ENCODE measurements at places on chromosomes 2 and 18.

DNA sequence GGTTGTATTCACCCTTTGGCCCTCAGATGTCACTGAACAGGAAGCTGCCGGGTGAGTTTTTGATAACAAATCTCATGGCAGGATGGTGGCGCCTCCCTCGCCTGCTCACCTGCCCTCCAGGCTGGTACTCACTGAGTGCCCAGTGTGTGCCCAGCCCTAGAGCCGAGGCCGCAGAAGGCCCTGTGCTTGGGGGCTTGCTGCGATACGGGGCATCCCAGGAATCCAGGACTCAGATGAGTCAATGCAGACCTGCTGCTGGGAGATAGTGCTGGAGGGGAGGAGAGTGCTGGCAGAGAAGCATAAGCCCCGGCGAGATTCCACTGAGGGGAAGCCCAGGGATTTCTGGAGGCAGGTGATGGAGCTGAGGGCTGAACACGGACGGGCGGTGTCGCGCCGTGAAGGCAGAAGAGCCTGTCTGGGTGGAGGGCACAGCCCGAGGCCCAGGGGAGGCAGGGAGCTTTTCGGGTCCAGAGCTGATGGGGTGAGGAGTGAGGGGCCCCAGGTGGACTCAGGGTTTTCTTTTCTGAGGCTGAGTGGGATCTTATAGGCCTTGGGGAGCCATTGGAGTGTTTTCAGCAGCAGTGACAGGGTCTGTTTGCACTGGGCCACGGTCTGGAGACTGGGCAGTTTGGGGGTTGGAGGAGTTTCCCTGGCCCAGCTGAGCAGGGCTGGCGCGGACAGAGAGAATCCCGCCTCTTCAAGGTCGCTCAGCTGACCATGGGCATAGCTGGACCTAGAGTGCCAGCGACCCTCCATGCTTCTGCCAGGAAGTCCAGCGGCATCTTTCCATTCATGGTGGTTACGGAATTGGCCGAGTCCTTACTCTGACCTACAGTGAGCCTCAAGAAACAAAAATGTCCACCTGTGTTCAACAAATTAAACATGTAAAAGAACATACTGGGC is 35.5 kb downstream of the LDLRAD4 start:
- no peak for DNase-seq

- DNase-seq, result no peak
Measured at GRCh38 chr18:53859764-53860163, 364.7 kb downstream of the MBD2 start.

GRCh38 chr2:174664084-174664759 is 66.6 kb upstream of the WIPF1 start:
- no peak for DNase-seq

DNA sequence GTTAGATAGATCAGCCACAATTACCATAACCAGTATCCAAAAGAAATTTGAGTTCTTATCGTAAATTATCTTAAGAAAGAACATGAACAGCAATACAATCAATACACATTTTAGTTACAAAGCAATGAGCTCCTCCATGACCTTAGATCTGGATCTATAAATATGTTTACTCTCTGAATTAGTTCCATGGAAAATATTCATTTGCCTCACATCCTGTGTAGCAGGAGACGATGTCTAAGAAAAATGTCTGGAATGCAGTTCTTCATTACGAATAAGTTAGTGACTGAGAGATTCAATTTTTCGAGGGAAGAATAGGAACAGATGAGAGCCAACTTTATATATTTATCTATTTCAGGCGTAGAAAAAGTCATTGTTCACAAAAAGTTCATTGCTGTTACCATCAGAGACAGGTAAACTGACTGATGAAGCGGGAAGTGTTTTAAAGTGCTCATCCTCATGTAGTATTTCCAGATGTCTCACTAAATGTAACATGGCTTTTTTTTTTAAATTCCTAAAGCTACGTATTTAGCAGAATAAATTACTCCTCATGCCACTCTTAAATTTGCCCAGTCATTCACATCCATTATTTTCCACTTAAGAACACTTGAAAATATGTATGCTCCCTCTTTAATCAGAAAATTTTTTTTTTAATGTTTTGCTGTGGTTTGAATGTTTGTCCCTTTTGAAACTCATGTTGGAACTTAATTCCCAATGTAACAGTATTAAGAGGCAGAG is 106.5 kb upstream of the SCN1A start:
- no peak for DNase-seq

DNA sequence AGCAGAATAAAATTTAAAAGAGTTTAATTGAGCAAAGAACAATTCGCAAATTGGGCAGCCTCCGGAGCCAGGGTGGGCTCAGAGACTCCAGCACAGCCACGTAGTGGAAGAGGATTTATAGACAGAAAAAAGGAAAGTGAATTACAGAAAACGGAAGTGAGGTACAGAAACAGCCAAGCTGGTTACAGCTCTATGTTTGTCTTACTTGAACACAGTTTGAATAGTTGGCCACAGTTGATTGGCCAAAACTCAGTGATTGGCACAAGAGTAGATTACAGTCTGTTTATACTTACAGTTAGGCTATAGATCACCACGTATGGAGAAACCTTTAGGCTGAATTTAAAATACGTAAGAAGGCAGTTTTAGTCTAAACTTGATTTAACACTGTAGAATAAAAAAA is 78.8 kb upstream of the NEDD4L start:
- no peak for DNase-seq

GRCh38 chr2:232979871-232980461 is 33.1 kb downstream of the NGEF start:
- DNase-seq, result no peak

DNA sequence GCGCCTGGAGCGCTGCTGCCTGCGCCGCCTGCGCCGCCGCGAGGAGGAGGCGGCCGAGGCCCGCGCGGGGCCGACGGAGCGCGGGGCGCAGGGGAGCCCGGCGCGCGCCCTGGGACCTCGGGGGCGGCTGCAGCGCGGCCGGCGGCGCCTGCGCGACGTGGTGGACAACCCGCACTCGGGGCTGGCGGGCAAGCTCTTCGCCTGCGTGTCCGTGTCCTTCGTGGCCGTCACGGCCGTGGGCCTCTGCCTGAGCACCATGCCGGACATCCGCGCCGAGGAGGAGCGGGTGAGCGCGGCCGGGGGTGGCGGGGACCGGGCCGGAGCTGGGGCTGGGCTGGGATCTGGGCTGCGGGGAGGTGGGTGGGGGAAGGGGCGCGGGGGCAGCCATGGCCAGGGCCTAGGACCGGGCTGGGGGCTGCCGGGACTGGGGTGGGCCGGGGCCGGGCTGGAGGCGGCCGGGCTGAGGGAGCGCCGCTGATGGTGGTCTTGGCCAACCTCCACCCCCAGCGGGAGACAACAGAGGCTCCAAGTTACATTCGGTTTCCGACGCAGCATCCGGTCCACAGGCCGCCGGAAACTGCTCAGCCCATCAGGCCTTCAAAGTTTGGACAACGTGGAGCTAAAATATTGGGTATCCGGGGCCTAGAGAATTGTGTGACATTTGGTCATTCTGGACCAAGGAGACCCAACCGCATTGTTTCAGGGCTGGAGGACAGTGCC is 66.4 kb downstream of the KCNG2 start:
- DNase-seq, result no peak

GRCh38 chr2:60154142-60154541 is 399.3 kb downstream of the BCL11A start:
- DNase-seq, result no peak

- no peak for DNase-seq
Measured at GRCh38 chr2:215352602-215353001, 40.7 kb downstream of the ATIC start.

DNA sequence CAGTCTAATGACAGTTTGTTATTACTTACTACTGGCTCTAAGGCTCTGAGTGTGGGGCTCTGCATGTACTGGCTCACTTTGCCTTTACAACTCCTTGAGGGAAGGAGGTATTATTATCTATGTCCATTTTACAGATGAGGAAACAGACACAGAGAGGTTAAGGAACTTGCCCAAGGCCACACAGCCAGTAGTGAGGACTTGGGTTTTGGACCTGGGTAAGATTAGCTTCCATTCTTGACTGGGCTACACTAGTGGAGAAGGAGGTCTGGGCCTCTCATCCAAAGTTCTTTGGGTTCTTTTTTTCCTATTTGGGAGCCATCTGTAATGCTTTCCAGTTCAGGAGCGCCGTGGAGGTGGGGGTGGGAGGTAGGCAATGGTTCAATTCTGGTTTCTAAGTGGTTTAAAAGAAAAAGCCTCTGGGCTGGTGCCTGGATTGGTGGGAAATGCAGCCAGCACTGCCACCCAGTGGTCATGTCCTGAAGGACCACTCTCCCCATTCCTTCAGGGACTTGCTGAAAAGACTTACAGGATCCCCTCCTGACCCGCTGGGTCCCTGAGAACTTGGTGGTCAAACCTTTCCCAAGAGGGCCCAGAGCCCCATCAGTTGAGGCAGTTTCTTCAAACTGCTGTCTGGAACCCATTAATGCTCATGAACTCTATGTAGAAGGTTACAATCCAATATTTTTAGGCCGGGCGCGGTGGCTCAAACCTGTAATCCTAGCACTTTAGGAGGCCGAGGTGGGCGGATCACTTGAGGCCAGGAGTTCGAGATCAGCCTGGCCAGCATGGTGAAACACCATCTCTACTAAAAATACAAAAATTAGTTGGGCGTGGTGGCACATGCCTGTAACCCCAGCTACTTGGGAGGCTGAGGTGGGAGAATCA is 38.6 kb upstream of the NOTO start:
- peak; percentile 69 for DNase-seq

DNA sequence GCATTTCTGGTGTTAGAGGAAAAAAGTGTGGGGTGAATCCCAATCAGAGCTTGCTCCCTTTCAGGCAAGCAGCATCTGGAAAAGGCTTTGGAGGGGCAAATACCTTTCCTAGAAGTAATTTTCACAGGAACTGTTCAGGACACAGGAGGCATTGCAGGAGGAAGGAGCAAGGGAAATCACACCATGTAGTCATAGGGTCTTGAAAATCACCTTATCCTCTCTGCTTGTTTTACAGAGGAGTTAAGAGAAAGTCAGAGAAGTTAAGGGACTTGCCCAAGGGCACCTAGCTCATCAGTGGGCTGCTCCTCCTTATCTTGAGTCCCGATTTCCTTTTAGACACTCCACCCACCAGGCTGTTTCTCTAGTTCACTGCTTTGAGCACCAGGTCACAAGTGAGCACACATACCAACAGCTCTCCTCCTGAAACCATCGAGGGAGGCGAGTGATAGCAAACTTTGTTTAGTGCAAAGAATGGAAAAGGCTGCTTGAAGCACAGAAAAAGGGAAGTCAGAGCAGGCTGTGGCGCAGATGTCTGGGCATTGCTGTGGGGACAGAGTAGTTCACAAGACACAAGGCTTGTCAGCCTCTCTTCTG is 89.2 kb upstream of the CXCR4 start:
- DNase-seq, result no peak

GRCh38 chr2:173997269-173997668 is 32.1 kb upstream of the SP3 start:
- peak; percentile 27 for DNase-seq

GRCh38 chr2:187188783-187189631 is 259.0 kb downstream of the CALCRL start:
- DNase-seq, result no peak

GRCh38 chr2:194060269-194060668 is 1596.8 kb upstream of the SLC39A10 start:
- no peak for DNase-seq

DNA sequence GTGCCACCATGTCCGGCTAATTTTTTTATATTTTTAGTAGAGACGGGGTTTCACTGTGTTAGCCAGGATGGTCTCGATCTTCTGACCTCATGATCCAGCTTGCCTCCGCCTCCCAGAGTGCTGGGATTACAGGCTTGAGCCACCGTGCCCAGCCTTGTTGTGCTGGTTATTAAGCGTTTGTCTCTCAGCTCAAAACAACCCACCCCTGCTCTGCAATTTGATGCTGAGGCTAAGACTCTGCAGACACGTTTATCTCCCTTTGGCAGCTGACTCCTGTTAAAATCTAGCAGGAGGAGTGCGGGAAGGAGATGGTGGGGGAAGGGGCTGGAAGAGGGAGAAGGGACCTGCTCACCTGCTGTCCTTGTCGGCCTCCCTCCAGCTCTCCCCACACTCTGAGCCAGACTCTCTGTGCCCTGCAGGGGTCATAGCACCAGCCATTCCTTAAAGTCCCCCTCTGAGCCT is 29.9 kb upstream of the IMPA2 start:
- DNase-seq, result no peak

- no peak for DNase-seq
Measured at GRCh38 chr18:25147877-25148488, 204.0 kb downstream of the ZNF521 start.

DNA sequence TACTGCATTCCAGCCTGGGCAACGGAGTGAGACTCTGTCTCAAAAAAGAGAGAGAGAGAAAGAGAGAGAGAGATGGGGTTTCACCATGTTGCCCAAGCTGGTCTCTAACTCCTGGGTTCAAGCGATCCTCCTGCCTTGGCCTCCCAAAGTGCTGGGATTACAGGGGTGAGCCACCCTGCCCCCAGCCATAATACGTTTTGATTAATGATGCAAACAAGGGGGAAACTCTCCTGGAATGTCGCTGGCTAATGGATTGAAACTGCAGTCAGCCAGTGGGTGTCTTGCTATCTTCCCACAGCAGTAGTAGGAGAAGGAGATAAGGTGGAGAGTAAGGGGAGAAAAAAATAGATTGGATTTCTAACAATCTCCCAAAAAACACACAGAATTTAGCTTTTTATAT is 9.5 kb upstream of the RTN4 start:
- DNase-seq, result no peak

DNA sequence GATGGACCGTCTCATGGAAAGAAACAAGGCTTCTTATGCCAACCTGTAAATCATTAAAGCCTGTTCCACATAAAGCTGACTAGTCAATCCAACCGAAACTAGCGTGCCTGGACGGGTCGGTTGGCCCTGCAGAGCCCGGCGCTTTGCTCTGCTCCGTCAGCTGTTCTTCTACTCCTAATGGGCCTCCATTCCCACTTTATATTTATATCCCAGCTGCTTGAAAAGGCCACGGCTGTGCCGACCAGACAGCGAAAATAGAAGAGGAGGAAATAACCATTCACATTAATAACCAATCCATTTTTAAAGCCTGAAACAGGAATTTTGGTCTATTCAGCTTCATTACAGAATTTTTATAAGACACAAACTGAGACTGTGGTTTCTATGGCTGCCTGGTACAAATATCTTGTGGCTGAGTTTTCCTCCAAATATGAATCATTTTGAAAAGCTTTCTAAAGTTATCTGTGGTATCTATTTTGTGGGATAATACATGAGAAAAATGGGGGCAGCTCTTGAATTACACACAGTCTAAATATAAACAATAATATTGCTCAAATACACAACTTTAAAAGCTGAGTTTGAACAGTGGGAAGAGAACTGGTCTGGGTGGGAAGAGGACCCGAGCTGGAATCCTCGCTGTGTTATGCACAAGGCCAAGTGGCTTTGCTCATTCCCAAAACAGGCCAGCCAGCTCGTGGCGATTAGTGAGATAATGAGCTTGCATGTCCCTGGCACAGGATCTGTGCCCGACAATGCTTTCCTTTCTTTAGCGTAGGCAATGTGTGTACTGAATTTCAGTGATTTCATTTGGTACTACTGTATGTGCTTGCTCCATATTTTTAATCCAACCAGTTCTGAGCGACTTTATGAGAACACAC is 10.5 kb upstream of the FAM124B start:
- DNase-seq, result no peak

DNA sequence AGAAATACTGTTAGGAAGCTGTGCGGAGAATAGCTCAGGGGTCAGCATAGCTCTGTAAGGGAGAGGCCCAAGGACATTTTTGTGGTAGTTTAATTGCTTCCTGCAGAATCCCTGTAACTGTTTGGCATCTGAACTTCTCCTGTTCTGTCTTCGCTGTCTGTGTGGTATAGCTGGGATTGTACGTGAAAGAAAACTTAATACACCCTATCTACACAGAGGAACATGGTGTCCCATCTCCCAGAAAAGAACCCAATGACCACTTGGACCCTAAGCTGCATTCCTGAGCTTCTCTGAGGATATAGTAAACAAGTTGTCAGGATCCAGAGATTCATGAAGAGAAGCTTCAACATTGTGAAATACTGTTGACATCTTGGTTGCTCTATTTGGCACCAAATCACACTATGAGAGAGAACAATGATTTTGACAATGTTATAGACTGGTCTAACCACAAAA is 81.3 kb downstream of the CDC42EP3 start:
- DNase-seq, result no peak

Data from midbrain (tissue), 1 donor.